ENCODE measurements at places on chromosomes 4 and X.

DNA sequence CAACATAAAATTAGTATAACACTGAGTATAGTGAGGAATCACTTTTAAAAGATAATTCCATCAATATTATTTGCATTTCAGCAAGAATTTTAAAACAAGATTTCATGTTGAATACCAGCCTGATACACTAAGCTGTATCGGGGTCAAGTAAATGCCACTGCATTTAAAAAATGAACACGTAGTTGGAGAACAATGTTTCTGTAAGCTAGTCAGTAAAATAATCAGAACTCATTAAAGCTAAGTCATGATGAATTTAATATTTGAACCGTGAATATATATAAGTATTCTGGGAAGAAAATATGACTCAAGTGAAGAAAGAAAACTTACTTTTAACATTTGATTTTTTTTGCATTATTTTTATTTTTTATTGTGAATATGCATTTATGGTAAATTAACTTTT is 611.0 kb upstream of the PABPC4L start:
- DNase-seq: no peak

GRCh38 chr4:58809366-58809765 is 1699.2 kb upstream of the IGFBP7 start:
- no peak for DNase-seq

DNA sequence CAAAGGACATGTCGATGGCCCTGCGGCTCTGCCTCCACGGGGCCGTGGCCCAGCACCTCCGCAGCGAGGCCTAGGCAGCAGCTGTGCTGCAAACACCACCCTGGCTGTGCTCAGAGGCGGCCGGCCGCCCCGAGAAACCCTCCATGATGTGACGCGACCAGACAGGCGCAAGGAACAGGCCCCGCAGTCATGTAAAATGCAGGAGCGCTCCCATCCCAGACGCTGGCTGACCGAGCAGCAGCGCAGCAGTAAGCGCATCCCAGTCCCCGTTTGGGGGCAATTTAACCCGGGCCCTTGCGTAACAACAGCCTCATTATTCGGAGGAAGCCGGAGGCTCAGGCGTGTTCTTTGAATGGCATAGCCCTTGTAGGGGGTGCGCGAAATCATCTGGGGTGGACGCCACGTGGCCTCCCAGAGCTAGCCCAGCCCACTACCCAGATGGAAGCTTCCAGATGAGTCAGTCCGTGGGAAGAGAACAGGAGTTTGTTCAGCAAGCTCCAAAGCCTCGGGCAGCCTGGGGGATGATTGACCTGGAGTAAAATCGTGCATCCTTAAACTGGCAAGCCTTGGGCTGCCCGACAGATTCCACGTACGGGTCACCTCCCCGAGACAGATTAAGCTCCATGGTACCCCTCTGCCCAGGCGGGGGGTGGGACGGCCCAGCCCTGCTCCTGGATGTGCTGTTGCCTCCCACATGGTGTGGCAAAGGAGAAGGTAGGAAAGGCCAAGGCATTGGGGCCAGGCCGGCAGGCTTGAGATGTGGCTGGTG is 124.0 kb downstream of the HMX1 start:
- no peak for DNase-seq

GRCh38 chr4:163048447-163048846 is 118.2 kb downstream of the NAF1 start:
- peak; percentile 13 for DNase-seq

DNA sequence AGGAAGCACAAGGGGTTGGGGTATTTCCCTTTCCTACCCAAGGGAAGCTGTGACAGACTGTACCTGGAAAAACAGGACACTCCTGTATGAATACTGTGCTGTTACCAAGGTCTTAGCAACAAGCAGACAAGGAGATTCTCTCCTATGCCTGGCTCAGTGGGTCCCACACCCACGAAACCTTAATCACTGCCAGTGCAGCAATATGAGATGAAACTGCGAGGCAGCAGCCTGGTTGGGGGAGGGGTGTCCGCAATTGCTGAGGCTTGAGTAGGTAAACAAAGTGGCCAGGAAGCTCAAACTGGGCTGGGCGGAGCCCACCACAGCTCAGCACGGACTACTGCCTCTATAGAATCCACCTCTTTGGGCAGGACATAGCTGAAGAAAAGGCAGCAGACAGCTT is 197.7 kb downstream of the INPP4B start:
- DNase-seq: no peak

- DNase-seq: peak; percentile 10
Measured at GRCh38 chr4:165096776-165097175, 15.9 kb downstream of the TMEM192 start.

- no peak for DNase-seq
Measured at GRCh38 chr4:81667539-81667938, 195.8 kb upstream of the RASGEF1B start.

- DNase-seq: no peak
Measured at GRCh38 chr4:1419708-1420107, 13.5 kb upstream of the NKX1-1 start.

GRCh38 chr4:124869961-124870495 is 157.5 kb upstream of the ANKRD50 start:
- DNase-seq: no peak

DNA sequence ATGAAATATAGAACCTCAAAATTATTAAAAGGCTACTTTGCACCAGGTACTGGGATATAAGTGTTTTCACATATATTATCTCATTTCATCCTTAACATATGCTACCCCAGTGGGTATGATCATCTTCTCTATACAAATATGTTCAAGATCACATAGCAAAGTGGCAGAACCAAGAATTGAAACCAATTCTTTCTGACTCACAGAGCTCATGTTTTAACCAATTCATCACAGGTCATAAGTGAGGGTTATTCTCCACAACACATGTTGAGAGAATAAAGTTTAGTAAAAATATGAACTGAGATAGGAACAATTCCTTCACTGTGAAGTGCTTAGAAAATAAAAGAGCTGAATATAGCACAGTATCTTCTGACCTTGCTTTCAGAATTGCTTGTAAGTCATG is 442.9 kb upstream of the RASGEF1B start:
- no peak for DNase-seq

GRCh38 chr4:167595898-167596297 is 361.6 kb upstream of the SPOCK3 start:
- DNase-seq: no peak

DNA sequence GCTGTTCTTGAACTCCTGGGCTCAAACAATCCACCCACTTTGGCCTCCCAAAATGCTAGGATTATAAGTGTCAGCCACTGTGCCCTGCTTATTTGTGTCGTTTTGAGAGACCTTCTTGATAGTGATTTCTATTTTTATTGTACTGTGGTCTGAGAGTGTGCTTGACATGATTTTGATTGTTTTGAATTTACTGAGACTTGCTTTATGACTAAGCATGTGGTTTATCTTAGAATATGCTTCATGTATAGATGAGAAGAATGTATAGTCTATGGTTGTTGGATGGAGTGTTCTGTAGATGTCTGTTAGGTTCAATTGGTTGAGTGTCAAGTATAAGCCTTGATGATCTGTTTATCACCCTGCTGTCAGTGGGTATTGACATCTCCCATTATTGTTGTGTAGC is 789.3 kb downstream of the IL1RAPL1 start:
- no peak for DNase-seq

GRCh38 chrX:124383354-124383753 is 37.0 kb downstream of the SH2D1A start:
- DNase-seq: no peak

- no peak for DNase-seq
Measured at GRCh38 chr4:37946503-37947179, 13.6 kb upstream of the PTTG2 start.

- DNase-seq: peak; percentile 87
Measured at GRCh38 chrX:154368630-154369448, 5.6 kb downstream of the FLNA start.

DNA sequence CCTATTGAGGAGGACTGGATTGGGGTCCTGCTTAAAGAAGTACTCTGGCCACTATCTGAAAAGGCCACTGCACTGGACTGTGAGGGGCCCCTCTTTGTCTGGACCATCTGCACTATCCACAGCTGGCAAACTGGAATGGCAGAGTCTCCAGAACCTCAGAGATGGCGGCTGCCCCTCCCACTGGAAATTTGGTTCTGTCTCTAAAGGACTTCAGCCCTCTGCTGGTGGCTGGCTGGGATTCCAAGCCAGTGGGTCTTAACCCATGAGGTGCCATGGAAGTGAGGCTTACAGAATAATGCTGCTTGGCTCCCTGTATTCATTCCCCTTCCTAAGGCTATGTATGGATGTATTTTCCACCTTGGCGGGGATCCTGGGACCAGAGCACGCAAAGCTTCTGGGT is 41.6 kb upstream of the CYLC1 start:
- DNase-seq: no peak

GRCh38 chr4:133618963-133619362 is 469.9 kb downstream of the PCDH10 start:
- DNase-seq: no peak

DNA sequence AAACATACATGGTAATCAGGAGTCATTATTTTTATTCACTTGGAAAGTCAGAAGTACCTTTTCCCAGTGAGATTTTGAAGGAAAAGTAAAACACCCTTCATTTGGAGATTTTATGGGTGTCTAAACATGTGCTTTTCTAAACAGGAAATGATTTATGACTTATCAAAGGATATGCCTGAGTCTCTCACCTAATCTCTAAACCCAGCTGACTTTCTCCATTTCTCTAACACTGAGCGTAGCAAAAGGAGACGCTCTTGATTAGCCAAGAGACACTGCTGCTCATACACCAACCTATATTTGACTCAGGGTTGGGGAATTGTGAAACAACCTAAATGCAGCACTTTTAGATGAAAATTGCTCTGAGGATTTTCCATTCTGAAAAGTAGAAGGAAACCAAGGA is 468.5 kb upstream of the FTHL17 start:
- no peak for DNase-seq

DNA sequence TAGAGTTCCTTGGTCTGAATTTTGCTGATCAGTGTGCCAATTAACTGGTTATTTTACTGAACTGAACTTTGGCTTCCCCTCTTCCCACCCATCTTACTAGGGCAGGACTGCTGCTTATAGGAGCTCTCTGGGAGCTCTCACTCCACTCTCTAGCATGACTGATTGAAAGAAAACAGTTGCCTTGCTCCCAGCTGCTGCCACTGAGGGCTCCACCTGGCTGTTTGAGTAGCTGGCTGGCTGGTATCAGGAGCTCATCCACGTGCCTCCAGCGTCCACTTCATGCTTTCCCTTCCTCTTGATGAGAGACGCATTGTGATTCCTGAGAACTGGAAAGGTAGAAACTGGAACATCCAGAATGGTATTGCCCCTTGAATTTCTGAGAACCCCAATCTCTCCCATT is 73.0 kb upstream of the KLHL13 start:
- no peak for DNase-seq

- DNase-seq: no peak
Measured at GRCh38 chr4:116361790-116362189, 723.6 kb downstream of the TRAM1L1 start.

Measured in stromal cell of bone marrow (primary cell).